ENCODE measurements at places on chromosomes 11 and 22. TPM values are rescaled to one million over a fixed set of nuclear protein-coding genes. Genes with fewer than 3 reads are reported as not detected.
A peak's percentile ranks its signal among the peaks of the same experiment; 100 is the strongest.

DNA sequence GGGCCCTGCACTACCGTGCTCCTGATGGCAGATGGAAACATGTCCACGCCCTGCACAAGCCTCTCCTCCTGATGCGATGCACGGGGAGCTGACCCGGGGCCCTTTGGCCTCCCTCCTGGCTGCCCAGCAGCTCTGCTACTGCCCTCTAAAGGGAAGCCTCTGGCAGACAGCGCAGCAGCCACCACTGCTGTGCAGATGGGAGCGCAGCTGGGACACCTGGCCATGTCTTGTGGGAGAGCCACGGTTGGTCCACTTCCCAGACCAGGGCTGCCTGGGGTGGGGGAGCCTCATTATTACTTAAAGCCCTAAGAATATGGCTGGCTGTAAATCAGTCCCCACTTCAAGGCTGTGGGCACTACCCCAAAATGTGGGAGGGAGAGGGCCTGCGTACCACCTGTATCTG, 38.3 kb downstream of the TBX1 start:
- no peak for DNase-seq

FBXO3 gene
- 23.5 TPM for total RNA-seq

DNA sequence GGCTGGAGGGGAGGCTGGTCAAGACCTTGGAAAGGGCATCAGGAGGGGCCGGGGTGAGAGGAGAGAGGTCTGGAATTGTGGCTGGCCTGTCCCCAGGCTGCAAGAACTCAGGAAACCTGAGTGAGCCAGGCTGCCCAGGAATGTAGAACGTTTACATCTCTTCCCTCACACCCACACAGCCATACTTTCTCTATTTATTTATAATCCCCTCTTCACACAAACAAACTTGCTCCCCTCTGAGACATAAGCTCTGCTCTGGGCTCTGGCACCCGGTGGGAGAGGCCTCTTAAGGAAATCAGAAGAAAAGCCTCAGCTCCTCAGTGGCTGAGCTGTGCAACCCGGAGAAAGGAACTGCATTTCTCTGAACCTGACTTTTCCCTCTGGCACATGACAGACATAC, 5.5 kb downstream of the CHRDL2 start:
- DNase-seq = no peak

DNA sequence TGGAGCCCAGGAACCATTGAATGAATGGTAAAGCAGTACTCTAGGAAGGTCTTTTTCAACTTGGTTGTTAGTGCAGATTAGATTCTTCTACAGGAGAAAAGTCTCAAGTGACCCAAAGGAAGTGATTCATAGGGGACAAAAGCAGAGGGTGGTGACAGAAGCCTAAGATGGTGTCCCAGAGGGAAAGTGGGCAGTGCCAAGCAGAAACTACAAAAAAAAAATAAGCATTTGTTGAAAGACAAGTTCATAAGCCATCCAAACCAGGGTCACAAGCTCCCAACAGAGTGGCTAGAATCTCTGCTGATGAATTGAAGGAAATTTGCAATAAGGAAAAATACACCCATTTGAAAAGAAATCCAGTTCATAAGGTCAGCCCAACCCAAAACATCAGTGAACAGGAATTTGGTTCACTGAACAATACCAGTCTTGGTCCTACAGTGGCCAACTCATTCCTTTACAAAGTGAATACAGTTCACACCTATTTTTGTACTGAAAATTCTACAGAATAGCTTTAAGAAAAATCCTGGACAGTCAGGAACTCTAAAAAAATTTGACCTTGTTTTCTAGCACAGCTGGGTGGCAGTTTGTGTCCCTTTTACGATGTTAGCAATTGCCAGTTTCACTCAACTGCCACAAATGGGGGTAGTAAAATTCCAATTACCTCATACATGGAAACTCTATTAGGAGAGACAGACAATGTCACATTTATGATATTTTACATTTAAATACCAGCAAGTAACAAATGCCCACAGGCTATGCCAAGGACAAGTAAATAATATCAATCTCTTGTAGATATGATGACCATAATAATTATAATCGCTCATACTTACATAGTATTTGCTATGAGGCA, 21.6 kb upstream of the NUP160 start:
- DNase-seq = no peak

DNA sequence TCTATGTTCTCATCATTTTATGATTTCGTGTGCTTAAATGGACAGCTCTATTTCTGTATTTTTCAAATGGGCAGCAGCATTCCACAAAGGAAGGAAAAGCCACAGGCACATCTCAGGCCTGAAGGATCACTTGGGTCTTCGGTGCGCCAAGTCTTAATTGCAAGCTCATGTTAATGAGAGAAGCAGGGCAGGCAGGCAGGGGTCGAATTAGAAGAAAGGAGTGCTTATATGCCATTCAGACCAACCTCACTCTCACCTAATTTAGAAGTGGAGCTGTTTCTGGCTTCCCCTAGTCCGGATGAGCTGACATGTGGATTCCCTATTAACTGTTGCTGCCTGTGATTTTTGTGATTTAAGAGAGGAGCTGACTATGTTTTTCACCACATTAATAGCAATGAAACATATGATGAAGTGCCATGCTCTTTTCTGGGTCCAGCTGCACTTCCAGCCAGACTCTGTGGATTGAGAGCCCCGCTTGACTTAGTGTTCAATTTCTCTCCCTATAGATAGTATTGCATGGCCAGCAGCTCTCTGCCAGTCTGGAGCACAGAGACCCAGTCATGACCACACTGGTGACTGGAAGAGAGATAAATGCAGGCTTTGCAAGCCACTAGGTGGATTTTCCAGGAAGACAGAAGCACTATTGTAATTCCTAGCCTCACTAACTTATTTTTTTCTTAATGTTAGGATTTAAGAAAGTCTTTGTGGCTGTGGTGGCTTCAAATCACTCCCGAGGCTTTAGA, 373.9 kb upstream of the FAT3 start:
- DNase-seq = no peak

DNA sequence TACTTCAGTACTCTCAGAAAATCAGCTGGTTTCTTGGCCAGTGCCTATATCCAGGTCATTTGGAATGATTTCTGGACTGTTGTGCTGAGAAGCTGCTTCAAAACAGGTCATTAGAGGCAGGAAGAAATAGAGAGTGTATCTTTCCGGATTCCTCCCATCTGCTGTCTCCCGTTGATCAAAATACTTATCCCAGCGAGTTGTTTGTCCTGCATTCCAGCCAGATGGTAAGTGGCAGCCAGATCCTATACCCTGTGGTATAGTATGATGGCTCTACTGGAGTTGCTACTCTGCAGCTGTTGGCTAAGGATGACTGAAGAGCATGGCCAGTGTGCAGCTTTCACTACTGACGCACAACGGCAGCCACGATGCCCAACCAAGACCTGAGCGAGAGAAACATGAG, 560.9 kb upstream of the ANO5 start:
- DNase-seq = no peak

- DNase-seq = peak; percentile 19
These were observed 245.6 kb downstream of the BLID start for GRCh38 chr11:121870206-121871045.

- no peak for DNase-seq
These were observed 34.5 kb downstream of the GNB1L start for GRCh38 chr22:19819911-19820879.

DNA sequence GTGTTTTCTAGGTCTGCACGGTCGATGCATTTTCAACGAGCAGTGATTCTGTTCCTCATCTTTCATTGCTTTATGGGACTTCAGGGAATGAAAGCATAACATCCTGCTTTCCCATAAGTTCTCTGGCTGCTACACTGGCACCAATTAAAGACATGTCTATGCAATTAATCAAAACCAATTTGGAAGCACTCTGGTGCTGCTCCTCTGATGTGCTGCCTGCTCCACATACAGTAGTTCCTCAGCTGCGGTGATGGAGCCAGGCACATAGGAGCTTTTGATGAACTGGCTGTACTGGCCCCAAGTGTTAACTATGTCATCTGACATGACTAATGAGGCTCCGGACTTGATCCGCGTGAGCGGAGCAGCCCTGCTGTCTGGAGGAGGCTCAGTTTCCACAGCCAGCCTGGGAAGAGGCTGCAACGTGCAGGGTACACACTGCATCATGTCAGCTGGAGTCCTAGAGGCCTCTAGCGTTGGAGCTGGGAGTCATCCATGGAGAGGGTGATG, 29.8 kb downstream of the GVQW3 start:
- DNase-seq = no peak

- peak; percentile 24 for DNase-seq
These were observed 1.5 kb downstream of the SLC43A1 start for GRCh38 chr11:57513911-57514537.

DNA sequence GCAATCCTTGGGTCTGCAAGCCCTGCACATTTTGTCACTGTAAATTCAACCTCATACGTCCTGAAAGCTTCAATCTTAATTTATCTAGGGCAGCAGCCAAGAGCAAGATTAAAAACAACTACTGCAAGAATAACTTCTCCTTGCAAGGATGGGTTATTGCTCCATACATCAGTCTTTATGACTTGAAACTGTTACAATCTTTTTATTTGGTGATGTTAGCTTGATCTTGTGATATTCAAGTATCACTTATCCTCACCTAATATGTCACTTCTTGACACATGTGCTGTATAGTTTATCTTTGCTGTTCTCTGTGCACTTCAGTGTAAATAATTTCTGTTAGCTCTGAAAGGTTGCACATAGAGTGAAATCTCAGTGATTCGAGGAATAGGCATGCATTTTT, 14.7 kb upstream of the APLP2 start:
- no peak for DNase-seq

SLC22A6 gene
- total RNA-seq = not detected

SLC2A11 gene
- 19.6 TPM for total RNA-seq

C11orf91 gene
- not detected for total RNA-seq

DNA sequence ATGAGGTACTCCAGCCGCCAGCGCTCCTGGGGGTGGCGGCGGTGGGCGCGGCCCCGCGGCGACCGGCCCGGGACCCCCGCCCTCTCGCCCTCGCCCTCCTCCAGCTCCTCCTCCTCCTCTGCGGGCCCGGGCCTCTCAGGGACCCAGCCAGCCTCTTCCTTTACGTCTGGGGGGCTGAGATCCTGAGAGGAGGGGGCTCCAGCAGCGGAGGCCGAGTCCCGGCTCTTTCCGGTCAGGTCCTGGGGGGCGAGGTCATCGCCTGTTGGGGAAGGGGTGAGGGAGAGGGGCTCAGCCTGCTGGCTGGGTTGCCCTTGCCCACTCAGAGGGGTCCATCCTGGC, 4.3 kb downstream of the ZFTA start:
- DNase-seq = no peak

GRCh38 chr11:131537748-131538147, 167.3 kb downstream of the NTM start:
- DNase-seq = no peak

MAJIN gene
- total RNA-seq = not detected

ADM2 gene
- total RNA-seq = 23.0 TPM

APOL6 gene
- 7.6 TPM for total RNA-seq

DNA sequence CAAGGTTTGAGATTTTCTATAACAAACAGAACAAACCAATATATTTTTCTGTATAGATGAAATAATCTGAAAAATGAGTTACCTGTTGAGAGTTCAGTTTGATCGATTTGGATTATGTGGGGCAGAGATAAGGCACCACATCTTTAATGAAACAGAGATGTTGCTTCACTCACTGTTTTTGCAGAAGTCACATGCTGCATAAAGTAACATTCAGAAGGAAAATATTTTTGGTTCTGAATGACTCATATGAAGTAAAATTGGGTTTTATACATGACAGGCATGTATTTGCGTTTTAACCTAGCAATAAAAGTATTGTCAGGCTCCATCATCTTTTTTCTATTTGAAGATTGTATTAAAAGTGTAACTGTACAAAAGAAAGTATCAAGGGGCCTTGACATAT, 77.8 kb downstream of the BBOX1 start:
- no peak for DNase-seq

- peak; percentile 46 for DNase-seq
These were observed 258.6 kb downstream of the METTL15 start for GRCh38 chr11:28366549-28367346.

- DNase-seq = no peak
These were observed 115.4 kb downstream of the C11orf58 start for GRCh38 chr11:16853859-16854258.

- DNase-seq = no peak
These were observed 258.8 kb downstream of the FAM181B start for GRCh38 chr11:82474876-82475275.

- peak; percentile 35 for DNase-seq
These were observed 1.8 kb upstream of the PACS1 start for GRCh38 chr11:66068154-66068821.

OR10D3 gene
- not detected for total RNA-seq

Measured in astrocyte (in vitro differentiated cells and primary cell).